ENCODE measurements at places on chromosomes 2 and 18.

DNA sequence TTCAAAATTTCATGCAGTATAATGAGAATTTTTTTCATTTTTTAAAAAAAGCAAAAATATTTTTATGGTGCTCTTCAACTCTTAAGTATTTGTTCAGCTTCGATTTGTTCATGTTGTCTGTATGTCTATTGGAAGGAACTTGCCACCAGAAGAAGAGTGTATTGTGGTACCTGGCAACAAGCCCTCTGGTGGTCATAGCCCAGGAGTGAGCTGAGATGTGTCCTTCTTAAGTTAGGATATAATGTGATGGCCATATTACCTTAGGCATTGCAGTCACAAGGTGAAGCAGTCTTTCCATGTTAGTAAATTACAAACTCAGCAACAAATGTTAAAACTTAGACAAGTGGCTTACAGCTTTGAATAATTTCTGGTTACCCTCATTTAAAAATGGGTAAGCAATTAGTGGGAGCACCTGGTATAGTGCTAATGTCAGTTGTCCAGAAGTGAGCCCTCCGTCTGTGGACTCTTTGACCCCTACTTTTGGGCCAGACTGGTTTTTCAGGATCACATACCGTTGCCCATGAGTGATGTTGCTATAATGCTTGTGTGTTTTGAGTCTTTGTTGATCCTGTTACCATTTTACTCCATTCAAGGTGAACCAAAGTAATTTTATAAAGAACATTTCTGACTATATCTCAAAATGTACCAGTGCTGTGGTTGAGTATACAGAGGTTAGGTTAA, 57.4 kb downstream of the MYO1B start:
- DNase-seq: no peak

DNA sequence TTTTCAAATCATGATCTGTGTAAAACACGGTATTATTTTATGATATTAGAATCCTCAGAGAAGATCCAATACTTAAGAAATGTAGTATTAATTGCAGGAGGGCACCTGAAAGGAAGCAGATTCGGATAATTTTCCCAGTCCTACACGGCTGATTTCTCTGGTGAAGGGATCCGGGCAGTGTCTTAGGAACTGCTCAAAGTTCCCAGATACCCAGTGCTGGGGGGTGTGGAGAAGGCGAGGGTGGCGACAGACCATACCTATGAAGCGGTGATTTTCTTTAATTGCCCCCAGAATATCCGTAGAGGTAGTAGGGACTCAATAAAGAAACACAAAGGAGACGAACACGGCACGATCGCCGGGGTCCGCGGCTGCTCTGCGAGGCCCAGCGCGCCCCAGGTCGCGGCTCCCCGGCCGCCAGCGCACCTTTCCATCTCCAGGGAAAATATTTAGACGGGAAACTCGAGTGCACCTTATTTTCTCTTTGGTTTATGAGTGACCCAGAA, 1.4 kb upstream of the SOX11 start:
- DNase-seq: no peak

DNA sequence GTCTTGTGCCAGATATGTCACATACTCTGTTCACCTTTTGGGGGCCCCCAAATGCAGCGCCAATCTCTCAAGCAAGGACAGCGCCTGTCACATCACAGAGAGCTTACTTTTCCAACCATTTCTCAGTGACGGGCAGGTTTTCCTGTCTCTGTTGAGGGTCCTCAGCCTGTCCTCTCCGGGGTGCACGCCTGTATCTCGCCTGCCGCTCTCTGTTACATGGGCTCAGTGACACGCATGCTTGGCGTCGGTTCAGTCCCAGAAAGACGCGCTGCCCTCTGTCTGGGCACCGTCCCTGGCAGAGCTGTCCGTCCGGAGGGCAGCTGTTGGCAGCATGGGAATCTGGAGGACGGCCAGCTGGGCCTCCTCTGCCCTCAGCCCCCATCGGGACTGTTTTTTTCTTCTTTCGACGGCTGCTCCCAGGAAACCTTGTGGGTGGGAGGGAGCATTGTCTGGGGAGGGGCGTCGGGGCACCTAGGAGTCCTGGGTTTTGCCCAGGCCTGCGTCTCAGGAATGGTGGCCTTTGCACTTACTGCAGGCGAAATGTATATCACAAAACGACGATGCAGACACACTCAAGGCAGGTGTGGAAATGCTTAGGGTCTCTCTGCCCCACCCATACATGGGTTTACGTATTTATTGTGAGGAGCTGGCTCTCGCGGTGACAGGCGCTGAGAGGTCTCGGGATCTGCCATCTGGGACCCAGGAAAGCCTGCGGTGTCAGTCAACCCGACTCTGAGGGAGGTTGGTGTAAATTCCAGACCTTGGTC, 30.9 kb downstream of the RTP5 start:
- no peak for DNase-seq

GRCh38 chr2:69177063-69177771, 164.2 kb downstream of the ANTXR1 start:
- DNase-seq: no peak

- DNase-seq: no peak
Measured at GRCh38 chr2:203918839-203919238, 17.7 kb upstream of the ICOS start.

DNA sequence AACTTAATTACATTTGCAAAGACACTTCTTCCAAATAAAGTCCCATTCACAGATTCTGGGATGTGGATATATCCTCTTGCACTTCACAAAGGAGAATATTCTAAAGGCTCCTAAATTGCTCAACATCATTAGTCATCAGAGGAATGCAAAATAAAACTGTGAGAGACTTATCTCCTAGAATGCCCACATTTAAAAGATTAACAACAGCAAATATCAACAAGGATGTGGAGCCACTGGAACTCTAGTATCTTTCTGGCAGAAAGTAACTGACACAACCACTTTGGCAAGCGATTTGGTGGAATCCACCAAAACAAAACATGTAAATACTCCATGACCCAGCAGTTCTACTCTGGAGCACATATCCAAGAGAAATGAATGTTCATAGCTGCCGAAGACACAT, 4.6 kb downstream of the NEU2 start:
- DNase-seq: no peak

DNA sequence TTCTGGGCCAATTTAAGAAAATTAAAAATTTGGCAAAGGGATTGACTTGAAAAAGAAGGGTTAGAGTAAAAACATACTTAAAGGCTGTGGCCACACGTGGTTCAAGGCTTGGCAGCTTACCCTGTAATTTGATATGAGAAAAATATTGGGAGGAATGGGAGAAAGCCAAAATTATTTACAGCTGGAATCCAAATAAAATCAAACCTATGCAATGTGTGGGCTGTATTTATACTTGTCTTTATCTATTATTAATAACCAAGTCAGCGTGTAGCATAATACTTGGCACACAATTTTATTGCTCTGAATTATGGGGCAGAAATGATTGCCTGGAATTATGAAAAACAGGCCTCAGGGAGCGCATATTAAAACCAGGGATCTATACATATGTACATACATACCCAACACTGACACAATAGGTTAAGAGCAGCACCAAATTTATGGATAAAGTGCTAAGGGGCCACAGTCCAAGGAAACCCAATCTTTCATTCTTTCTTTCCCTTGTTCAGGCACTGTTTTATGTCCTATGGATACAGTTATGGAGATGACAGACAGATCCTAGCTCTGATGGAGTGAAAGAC, 35.6 kb downstream of the FAM124B start:
- DNase-seq: no peak

DNA sequence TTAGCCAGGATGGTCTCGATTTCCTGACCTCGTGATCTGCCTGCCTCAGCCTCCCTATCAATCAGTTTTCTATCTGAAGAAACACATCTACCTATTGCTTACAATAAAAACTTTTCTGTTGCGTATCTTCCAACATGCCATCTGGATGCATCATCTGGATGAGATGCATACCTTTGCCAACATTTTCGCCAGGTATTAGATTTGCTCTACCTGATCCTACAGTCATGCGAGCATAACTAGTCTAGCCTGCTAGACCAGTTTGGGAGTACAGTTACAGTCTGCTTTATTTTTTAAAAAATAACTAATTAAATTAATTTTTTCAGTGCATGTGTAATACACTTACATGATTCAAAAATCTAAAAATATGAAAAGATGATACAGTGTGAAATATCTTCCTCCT, 334.0 kb upstream of the MEX3C start:
- no peak for DNase-seq

DNA sequence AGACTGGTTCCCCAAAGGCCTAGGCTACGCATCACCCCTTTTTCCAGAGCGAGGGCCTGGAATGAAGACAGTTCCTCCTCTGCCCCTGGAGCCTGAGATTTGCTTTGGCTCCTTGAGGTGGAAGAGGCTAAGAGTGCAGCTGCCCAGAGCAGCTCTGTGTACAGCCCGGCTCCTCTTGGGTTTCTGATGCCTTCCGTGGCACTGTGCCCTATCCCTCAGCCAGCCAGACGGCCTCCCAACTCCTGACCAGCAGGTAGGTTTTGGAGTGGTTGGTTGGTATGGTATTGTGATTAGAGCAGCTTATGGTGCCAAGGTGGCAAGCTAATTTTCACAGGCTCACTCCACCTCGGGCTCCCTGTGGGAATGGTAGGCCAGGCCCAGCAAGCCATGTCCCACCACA, 112.2 kb downstream of the TANC1 start:
- no peak for DNase-seq

DNA sequence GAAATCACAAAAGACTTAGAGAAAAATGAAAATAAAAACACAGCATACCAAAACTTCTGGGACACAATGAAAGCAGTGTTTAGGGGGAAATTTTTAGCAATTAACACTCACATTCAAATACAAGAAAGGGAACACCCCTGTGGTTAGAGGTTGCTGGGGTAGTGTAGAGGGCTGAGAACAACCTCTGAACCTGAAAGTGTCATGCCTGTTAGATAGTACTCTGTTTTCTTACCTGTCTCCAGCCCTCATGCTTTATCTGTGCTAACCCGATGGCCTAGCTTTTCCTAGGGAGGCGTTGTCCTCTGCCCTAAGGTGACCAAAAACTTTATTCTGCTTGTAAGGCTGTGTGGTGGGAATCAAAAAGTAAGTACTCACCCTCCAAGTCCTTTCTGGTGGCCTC, 122.6 kb upstream of the OTX1 start:
- DNase-seq: no peak

DNA sequence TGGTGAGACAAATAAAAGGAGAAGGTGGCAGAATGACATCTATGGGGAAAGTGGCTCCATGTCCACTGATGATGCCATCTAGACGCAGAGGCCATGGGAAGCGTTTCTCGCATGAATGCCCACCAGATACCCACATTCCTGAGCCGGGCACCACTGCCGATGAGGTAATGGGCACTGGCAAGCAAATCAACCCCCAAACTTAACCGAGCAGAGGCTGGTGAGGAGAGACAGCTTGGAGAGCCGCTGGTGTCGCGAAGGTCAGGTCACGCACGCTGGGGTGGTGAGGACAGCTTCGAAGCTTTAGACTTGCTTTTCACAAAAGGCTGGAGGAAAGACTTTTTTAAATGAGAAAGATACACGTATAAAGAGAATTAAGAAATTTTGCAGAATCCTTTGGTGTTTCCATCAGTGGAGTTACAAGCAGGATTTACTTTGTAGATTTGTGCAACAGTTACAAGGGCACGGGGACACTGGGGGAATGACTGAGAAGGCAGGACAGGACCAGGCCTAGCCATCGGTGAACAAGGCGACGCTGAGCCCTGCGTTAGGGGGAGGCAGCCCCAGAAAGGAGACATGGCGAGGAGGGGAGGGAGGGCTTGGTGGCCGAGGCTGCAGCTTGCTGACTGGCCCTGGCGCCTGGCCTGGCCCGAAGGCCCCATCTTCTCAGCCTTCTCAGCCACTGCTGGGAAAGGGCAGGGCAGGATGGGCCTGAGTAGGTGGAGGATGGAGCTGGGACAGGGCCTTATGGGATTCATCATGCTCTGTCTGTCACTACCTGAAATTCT, 83.9 kb upstream of the HDAC4 start:
- DNase-seq: no peak

DNA sequence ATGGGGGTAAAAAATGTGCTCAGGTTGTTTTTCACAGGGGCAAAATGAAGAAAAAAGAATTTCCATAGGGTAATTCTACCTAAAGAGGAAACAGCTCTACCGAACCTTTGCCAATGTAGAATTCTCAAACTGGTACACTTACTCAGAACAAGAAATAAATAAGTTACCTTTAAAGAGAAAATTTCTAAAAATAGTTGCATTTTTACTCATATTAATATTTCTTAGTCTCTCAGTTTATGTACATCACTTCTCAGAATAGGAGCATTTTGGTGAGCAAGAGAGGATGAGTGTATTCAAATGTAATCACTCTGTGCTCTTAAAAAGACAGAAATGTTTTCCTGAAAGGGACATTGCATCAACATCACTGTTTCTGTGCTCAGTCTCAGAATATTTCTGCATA, 574.7 kb upstream of the SLC8A1 start:
- no peak for DNase-seq

DNA sequence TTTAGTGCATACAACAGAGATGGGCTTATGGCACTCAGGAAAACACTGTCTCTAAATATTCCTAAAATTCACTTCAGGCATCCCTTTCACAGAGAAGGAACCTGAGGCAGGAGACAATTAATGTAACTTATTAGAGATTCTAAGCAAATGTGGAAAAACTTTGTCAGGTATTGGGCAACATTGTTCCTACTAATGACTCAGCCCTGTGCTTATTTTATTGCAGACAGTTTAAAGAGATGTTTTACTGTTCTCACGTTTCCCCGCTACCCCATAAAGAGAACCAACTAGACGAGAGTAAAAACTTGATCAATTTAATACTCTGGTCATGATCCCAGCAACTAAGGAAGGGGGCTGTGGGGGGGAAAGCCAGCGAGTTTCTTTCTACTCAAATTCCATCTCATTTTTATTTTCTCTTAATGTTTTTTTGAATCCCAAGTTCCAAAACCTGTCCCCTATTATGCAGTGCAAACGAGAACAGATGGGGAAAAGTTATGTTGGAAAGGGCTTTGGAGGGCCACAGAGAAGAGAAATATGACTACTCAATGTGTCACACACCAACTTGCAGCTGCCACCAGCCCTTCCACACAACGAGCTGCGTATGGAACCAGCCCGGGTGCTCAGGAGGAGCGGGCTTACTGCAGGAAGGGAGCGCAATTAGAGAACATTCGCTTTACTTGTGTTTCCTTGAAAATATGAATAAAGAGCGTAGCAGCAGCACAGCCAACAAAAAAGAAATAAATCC, 18.7 kb upstream of the ACVR1 start:
- DNase-seq: no peak

GRCh38 chr2:113202305-113203216, 28.8 kb downstream of the PSD4 start:
- no peak for DNase-seq

DNA sequence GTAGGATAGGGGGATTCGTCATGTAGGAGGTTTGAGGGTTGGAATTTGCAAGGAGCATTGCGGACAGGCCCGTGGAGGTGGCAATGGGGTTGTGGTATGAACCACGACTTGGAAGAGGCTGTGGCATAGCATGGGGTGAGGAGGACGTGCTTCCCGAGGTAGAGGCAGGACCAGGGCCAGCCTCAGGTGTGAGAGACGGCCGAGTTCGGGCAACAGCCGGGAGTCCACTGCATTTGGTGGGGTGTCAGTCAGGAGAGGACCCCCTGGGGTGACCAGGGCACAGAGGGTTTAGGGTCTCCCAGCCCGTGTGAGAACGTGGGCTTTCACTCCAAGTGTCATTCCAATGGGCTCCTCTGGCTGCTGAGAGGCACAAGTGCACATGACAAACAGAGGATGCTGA, 339.0 kb downstream of the EIPR1 start:
- DNase-seq: no peak

GRCh38 chr2:191811807-191812602, 34.9 kb downstream of the CAVIN2 start:
- no peak for DNase-seq

- DNase-seq: no peak
Measured at GRCh38 chr2:124975224-124975623, 950.1 kb downstream of the CNTNAP5 start.

Measured in stimulated activated CD8-positive, alpha-beta memory T cell treated with anti-CD3 and anti-CD28 coated beads, Interleukin-4, amount 100 ng/mL, for 1 hour (primary cell).